Erythroblast (primary cell): ENCODE measurements at places on chromosomes 5 and 9.

- DNase-seq, result peak; percentile 14
These were observed 264.8 kb downstream of the HSPA4 start for GRCh38 chr5:133316346-133317343.

GRCh38 chr9:14061936-14062585 is 251.9 kb downstream of the NFIB start:
- no peak for DNase-seq

- DNase-seq, result peak; percentile 5
These were observed 144.6 kb downstream of the SMARCA2 start for GRCh38 chr9:2159521-2160454.

- DNase-seq, result no peak
These were observed 7.5 kb downstream of the SLC6A19 start for GRCh38 chr5:1208743-1209488.

- no peak for DNase-seq
These were observed 6.1 kb upstream of the VLDLR start for GRCh38 chr9:2615497-2615896.

- DNase-seq, result no peak
These were observed 23.0 kb upstream of the ZNF366 start for GRCh38 chr5:72530196-72530595.

- DNase-seq, result no peak
These were observed 458.1 kb upstream of the CDH18 start for GRCh38 chr5:20446121-20446520.

- DNase-seq, result peak; percentile 5
These were observed 1.0 kb downstream of the NREP start for GRCh38 chr5:111755942-111756381.

- no peak for DNase-seq
These were observed 54.0 kb upstream of the ALDH1B1 start for GRCh38 chr9:38338342-38339018.

DNA sequence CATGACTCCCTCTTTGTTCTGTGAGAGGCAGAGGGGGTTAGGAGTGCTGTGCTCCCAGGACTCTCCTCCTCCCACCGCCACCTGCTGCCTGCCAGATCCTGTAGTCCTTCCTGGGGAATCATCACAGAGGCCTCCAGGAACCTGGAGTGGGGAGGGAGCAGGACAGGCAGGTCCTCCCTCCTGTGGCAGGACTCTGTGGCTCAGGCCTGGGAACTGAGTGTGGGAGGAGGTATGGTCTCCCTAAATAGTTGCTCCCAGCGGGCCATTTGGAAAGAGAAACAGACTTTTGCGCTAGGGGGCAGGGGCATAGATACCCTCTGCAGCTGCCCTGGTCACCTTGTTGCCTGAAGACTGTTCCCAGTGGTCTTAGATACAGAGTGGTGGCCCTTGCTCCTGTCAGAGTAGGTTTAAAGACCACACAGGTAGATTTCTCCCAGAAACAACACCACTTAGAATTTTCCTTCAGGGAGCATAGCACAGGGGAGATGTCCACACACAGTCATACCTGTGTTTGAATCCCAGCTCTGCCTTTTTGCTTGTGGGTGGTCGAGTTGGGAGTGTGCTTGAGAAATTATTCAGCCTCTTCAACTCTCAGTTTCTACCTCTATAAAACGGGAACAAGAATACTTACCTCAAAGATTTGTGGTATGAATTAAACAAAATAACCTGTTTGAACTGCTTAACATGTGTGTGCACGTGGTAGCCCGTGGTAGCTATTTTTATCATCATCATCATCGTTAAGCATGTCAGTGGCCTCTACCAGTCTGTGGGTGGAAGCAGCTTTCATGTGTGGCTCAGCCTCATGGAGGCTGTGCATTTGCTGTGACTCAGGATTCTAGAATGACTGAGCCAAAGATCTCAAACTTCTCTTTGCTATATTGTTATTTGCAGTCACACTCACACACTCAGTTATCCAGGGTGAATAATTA is 55.8 kb downstream of the SLC22A5 start:
- DNase-seq, result peak; percentile 88

GRCh38 chr9:73348471-73348870 is 196.8 kb downstream of the ANXA1 start:
- DNase-seq, result peak; percentile 23
